ENCODE measurements at places on chromosomes 7 and 10.

DNA sequence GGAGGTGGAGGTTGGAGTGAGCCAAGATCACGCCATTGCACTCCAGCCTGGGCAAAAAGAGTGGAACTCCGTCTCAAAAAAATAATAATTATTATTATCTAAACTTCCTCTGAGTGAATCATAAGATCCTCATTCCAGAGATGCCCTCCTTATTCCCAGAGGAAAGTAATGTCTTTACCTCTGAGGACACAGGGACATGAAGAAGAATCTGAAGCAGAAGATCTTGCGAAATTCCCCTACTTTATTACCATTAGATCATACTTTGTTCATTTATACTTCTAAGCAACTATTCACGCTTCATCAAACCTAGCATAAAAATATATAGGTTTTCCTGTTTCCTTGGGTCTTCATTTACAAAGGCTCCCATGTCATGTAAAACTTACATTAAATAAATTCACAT is 143.1 kb downstream of the ETV1 start:
- peak; percentile 39 for DNase-seq

DNA sequence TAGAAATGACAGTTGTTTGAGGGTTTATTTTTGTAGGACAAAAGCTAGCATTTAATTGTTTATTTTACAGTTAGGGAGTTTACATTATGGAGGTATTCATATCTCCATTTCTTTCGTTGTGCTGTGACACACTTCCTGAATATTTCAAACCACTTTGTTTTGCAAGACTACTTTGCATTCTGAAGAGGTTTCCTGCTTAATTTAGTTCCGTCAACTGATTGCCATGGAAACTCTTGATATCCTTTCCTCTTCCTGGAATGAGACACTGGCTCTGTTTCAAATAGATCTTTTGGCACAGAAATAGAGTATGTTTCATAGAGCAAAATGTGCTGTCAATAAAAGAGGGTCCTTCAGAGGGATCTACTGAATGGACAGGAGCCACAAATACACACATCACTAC is 159.5 kb upstream of the AGR3 start:
- DNase-seq, result peak; percentile 94

DNA sequence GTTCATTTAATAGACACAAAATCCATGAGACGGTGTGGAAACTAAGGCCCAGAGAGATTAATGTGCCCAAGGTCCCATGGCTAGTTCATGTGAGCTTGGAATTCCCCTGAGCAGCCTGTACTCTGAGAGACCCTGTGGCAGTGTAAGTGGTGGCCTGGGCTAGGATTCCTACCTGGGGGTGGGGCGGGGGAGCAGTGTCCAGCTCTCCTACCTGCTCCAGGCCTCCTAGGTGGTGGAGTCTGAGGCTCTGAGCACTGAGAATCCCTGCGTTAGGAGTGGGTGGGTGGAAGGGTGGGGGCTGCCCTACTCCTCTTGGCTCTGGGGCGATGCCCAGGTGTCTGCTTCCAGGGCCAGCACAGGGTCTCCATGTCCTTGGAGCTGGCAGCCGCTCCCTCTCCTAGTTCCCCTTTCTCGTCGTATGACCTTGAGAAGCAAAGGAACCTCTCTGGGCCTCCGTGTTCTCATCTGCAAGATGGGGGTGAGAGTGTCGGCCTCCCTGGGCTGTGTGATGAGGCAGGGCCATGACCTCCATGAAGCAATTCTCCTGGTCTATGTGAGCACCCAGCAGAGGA is 2.5 kb downstream of the SNCG start:
- DNase-seq, result no peak

DNA sequence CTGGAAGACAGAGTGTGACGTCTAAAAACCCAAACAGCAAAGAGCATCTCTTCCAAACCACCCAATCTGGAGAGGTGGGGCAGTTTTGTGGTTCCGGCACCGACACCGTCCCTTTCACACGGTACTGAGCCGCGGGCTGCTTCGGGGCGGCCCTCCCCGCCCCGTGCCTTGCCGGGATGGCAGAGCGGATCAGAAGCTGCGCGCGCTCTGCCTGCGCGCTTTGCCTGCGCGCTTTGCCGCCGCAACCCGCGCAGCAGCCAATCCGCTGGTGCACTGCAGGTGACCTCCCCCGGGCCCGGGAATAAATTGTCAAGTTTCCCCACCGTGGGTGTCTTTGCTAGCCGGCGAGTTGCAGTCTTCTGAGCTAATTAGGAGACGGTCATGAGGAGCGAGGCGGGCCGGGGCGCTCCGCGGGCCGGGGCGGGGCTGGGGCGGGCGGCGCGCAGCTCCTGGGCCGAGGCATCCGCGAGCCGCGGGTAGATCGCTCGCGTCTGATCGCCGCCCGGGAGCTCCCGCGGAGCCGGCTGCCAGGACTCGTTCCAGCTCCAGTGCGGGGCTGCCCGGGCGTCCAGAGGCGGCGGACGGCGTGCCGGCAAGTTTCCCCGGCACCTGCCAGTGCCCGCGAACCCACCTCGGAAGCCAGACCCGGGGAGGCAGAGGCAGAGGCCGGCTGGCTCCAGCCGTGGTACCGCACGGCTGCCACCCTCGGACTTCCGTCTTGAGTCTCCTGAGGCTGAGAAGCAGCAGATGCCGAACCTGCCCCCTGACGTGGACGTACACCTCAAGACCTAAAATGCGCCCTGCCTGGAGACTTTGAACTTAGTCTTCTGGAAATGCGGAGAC is 536.0 kb upstream of the GALNT17 start:
- no peak for DNase-seq

GRCh38 chr10:31721096-31721495 is 207.5 kb downstream of the ARHGAP12 start:
- peak; percentile 15 for DNase-seq

- no peak for DNase-seq
Measured at GRCh38 chr7:121643320-121643719, 229.6 kb upstream of the PTPRZ1 start.

GRCh38 chr7:12779947-12780346 is 92.5 kb downstream of the ARL4A start:
- no peak for DNase-seq

DNA sequence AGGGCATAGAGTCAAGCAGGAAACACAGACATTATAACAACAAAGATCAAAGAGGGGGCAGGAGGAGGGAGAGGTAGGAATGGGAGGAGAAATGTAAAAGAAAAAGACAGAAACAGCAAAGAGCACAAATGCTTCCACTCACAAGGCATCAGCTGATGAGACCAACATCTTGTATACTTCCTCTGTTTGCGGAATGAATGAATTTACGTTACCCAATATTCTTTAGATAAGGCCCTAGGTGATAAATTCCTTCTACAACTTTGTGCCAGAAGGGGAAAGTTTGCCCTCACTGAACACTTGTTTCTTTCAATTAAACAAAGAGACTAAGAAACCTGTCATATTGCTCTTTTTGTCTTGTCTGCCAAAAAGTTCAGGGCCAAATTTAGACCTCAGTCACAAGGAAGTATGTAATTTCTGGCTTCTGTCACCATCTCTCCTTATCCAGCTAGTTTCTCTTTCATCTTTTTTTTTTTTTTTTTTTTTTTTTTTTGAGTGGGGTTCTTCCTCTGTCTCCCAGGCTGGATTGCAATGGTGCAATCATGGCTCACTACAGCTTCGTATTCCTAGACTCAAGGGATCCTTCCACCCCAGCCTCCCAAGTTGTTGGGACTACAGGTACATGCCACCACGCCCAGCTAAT is 116.4 kb upstream of the NANOS1 start:
- no peak for DNase-seq

DNA sequence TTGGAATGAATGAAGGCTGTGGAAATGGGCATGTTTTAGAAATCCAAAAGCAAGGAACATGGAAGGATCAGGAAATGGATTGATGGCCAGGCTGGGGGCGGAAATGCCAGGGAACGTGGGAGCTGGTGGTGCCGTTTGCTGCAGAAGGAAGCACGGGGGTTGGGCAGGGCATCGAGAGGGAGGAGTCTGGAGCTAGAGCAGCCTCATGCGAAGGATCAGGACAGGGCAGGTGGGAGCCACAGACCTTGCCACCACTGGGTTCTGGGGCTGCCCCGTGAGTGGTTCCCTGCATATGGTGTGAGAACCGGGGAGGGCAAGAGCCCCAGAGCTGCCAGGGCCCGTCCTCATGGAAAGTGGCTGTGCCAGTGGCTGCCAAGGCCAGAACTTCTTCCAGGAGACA is 193.8 kb upstream of the ZNF32 start:
- DNase-seq, result no peak

GRCh38 chr7:131106681-131107336 is 220.9 kb upstream of the MKLN1 start:
- DNase-seq, result no peak

DNA sequence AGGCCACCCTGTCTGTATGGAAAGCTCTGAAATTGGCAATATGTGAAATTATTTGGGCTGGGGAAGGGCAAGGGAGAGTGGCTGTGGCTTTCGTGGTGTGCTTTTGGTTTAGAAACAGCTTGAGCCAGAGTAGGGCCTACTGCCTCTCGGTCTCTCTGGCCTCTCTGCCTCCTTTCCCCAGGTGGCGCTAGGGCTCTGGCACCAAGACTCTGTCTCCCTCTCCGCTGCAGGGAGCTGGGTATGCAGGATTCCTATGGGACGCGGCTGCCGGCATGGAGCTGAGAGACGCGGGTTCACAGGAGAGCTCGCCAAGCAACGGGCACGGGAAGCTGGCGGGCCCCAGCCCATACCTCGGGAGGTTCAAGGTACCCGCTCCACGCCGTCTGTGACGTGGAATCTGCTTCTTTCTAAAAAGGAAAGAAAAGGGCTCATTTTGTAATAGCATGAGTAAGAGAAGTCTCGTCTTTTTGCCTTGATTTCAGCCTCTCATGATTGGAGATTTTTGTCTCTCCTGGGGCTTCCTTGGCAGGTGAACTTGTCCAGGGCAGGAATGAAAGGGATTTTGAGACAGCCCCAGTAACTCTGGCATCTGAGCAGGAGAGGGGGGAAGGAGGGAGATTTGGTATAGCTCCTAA is 105.1 kb upstream of the ANLN start:
- no peak for DNase-seq

GRCh38 chr7:144048648-144049047 is at the start of gene OR2A5:
OR2A5 (plus strand) TSS chr7:144048948; CDS start chr7:144050402, 1,454 bp downstream.
- no peak for DNase-seq

DNA sequence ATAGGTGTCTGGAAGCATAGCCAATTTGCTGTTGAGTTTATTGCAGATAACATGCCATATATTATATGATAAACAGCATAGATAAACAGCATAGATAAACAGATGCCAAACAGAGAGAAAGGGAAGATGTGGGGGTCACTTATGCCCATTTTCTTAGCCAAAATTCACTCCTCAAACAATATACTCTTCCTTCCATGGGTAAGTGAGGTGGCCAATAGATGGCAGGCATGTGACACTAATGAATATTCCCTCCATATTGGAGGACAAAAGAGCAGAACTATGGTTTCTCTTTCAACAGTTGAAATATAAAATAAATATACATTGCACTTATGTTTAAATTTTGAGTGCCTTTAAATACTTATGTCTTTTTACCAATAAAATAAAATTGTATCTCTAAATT is 1212.8 kb downstream of the REEP3 start:
- DNase-seq, result no peak

GRCh38 chr7:116271963-116272886 is 61.9 kb downstream of the TES start:
- DNase-seq, result peak; percentile 97

- DNase-seq, result no peak
Measured at GRCh38 chr7:157495594-157495993, 158.8 kb downstream of the DNAJB6 start.

- no peak for DNase-seq
Measured at GRCh38 chr10:5549462-5550249, 24.9 kb downstream of the CALML3 start.

- peak; percentile 23 for DNase-seq
Measured at GRCh38 chr7:16935341-16935735, 53.6 kb upstream of the AGR3 start.

- DNase-seq, result no peak
Measured at GRCh38 chr7:95526128-95526738, 40.5 kb downstream of the ASB4 start.

GRCh38 chr7:45924283-45924682 is 3.2 kb upstream of the IGFBP3 start:
- peak; percentile 66 for DNase-seq

DNA sequence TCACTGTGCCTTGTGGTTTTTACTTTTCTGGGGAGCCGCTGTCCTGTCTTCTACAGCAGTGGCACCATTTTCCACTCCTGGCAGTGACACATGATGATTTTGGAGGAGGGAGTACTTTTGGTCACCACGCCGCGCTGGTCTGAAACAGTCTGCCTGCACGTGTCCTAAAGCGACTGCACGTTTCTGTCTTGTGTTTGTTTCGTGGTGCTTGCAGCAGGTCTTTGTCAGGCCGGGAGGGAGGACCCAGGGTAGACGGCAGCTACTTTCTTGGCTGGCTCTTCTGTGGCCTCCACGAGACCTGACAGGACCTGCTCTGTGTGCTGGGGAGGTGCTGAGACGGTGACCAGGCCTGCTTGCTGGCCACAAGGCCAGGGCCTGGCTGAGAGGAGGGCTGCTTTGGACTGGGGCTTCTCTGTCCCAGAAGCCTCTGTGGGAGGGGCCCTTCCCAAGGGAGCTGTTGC is 82.0 kb downstream of the GLRX3 start:
- DNase-seq, result no peak

DNA sequence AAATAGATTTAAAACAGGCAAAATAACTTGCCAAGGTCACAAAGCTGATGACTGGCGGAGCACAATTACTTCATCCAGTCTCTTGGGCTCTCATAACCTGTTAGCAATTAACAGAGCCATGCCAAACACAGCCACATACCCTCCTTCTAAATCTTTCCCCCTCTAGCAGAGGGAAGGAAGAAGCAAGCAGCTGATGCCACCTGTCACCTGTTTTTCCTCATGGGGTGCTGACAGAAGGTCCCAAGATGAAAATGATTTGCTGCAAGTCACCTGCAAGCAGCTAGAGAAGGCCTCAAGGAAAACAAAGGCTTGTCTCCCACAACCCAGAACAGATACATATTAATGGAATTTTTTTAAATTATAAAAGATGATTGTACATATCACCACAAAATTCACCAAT is 117.8 kb downstream of the GFRA1 start:
- DNase-seq, result no peak

DNA sequence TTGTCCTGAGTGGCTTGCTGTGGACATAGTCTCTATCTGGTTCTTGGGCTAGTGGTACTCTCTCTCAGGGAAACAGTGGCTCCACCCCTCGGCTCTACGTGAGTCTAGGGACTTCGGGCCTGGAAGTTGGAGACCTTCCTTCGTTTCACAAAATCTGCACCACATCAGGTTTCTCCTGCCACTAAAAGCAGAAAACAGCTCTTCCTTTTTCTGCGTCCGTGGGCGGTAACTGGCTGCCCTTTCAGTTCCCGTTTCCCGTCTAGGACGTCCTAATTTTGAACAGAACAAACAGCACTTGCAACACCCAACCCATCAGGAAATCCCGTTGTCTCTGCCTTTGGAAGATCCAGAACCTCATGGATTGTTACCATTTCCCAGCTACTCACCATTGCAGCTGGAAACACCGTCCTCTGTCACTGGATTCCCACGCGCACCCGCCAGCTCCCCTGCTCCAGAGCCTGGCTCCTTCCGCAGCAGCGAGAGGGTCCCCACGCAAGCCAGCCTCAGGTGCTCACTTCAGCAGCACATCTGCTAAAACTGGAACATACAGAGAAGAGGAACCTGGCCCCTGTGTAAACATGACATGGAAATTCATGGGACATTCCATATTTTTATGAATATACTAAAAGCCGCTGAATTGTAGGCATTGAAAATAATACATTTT is 311.4 kb upstream of the AKR1E2 start:
- DNase-seq, result no peak

GRCh38 chr10:101094121-101094879 is 32.5 kb downstream of the KAZALD1 start:
- no peak for DNase-seq

- no peak for DNase-seq
Measured at GRCh38 chr7:92709150-92709549, 119.0 kb upstream of the FAM133B start.

GRCh38 chr10:50396491-50397311 is 145.4 kb upstream of the ASAH2 start:
- peak; percentile 64 for DNase-seq

Data from fibroblast of skin of right quadriceps (primary cell).